Lung microvascular endothelial cell (primary cell): ENCODE measurements at places on chromosomes 12 and 14. TPM values are rescaled to one million over a fixed set of nuclear protein-coding genes. Genes with fewer than 3 reads are reported as not detected.

GRCh38 chr14:70027785-70028428 is 148.7 kb downstream of the SMOC1 start:
- DNase-seq = peak; percentile 73

DNA sequence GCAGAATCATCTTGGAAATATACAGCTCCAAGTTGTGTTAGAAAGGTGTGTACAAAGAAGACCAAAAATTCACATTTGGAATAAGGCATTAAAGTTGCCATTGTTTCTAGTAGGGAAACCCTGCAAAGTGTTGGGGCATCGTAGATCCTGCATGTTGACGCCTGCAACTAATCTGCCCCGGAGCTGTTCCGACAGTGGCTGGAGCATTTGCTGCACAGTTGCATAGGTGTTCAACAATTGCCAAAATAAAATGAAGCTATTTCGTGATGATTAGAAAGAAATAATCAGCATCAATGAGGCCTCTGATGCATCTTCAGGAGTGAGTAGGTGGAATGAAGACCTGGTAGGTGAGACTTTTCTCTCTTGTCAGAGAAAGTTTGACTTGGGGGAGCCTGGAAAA is 47.3 kb downstream of the DAD1 start:
- no peak for DNase-seq

GRCh38 chr14:61568572-61569011 is 126.7 kb upstream of the HIF1A start:
- DNase-seq = no peak

GRCh38 chr12:101799774-101800173 is 31.0 kb downstream of the GNPTAB start:
- DNase-seq = no peak

- DNase-seq = no peak
Observed at GRCh38 chr12:75868501-75868900, 163.1 kb downstream of the PHLDA1 start.

DNA sequence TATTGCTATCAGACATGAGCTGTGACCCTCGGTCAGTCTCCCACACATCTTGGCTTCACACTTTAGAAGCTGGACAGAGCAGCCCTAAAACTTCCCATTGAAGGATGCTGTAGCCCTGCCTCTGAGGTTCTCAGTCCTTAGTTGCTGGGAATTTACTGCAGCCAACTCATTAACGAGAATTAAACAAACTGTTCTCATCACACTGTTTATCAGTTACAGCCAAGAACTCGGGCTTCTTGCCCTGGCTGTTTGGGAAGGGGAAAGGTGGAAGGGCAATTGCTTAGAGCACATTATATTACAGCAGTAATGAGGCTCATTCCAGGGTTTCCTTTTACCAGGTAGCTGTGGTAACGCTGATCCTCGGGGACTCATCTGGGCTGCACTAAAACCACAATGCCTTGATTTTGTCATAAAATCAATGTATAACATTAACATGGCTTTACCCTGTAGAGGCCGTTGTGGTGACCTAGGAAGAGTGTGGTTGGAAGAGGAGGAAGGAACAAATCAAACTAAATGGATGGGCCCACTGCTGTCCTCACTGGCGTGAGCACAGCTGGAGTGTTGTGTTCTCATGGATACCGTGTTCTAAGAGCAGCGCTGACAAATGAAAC is 87.1 kb downstream of the GPR135 start:
- no peak for DNase-seq

DNA sequence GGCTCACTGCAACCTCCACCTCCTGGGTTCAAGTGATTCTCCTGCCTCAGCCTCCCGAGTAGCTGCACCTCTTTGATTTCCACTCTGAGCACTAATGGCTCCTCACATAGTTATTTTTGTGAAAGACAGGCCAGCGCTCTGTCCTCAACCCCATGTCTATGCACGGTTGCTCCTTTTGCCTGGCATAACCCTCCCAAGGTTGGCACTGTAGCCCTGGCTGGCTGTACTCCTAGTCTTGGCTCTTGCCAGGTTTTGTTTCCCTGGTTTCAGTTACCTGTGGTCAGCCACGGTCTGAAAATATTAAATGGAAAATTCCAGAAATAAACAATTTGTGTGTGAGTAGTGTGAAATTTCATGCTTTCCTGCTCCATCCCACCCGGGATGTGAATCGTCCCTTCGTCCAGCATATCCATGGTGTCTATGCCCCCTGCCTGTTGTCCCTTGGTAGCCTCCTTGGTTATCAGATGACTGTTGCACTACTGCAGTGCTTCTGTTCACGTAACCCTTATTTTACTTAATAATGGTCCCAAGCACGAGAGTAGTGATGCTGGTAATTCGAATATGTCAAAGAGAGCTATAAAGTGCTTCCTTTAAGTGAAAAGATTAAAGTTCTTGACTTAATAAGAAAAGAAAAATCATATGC is 12.3 kb upstream of the DCD start:
- DNase-seq = no peak

DNA sequence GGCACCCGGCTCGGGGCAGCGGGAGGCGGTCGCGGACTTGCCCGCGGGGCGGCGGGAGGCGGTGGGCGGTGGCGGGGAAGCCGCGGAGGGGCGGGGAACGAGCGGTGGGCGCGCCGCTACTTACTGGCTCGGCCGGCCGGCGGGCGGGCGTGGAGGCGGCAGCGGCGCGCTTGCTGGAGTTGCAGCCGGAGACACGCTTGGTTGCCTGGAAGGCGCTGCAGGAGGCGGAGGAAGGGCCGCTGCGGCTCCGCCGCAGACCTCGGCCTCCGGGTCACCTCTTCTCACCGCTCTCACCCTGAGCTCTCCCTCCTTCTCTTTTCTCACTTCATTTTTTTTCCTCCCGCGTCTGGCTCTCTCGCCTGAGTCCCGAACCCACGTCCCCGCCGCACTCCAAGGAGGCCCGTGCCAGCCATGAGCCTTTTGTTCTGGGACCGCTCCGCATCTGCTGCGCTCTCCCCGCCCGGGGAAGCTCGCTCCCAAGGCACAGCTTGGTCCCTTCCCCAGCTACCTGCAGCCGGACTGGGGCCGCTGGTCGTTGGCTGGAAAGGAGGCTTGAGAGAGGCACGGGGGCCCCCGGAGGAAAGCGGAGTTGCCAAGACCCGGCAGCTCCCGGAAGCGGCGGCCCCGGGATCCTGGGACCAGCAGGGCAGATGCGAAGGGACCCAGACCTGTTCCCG is 592 bp upstream of the KCNK10 start:
- DNase-seq = no peak

DNA sequence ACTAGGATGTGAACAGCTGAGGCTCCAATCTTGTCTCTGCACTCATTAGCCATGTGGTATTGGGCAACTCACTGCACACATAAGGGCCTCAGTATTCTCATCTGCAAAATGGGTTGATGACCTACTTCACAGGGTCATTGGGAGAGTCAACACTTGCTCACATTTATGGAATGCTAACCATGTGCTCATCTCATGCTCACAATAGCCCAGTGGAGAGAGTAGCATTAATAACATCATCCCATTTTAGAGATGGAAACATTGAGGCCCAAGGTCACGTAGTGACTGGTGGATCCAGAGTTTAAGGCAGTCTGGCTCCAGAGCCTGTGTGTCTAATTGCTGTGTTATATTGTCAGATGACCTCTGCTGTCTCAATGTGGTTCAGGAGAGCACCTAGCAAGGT is 270.2 kb upstream of the SRRM4 start:
- DNase-seq = no peak

- no peak for DNase-seq
Observed at GRCh38 chr12:117067638-117068037, 31.6 kb downstream of the TESC start.

DNA sequence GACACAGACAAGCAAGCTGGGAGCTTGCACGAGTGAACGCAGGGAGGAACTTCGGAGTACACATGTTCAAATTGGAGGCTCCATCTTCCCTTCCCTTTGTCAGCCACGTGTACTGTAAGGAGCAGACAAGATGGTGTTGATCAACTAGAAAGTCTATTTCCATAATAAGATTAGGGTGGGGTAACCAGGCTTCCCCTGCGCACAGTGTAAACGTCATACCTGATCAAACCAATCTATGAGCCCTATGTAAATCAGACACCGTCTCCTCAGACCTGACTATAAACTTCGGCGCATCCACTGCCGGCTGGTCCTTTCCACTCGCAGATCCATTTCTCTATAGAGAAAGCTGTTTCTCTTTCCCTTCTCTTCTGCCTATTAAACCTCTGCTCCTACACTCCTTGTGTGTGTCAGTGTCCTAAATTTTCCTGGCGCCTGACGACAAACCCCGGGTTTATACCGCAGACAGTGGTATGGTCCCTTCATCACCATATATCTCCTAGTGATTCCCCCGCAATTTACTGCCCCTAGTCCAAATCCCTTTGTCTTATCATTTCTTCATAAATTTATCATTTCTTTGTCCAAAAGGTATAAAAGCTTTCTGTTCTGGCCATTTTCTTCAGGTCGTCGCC is 7.5 kb upstream of the ETFBKMT start:
- no peak for DNase-seq

DNA sequence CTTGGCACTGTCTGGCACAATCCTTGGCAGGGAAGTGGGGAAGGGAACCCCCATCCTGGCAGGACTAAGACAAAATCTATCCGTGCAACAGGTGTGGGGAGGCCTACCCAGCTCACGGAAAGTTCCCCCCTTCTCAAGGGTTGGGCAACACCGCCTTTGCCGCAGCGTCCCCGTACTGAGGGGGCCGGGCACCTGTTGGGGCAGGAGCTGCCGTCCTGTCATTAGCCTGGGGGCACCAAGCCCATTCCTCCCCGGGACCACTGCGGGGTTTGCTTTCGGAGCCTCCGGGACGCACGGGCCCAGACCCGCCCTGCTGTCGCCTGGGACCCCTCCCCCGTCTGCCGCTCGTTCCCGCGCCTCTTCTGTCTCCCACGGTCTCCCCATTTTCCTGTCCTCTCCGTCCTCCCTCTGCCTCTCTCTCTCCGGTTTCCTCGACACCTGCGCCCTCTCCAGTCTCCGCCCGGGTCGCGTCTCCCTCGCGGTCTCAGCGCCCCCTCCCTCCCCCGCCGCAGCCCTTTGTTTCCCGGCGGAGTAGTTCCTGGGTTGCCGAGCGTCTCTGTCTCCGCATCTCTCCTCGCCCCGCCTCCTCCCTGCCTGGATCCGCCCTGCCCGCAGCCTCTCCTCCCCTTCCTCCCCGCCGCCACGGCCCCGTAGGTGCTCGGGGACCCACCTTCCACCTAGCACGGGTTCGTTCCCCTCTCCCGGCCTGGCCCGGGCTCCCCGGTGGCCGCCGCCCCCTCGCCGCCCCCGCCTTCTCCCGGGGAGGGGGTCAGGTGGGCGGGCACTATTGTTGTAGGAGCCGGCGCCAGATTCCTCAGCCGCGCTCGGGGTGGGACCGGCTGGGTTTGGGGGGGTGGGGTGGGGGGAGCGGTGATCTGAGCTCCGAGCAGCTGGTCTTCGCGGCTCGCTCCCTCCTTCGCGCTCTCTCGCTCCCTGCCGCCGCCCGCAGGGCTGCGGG is at the start of gene CACNB3:
Gene CACNB3 (plus strand): TSS at position 624 of the 958 bp plus-strand sequence. CDS start 434 bp downstream, outside the sequence.
- peak; percentile 9 for DNase-seq

DNA sequence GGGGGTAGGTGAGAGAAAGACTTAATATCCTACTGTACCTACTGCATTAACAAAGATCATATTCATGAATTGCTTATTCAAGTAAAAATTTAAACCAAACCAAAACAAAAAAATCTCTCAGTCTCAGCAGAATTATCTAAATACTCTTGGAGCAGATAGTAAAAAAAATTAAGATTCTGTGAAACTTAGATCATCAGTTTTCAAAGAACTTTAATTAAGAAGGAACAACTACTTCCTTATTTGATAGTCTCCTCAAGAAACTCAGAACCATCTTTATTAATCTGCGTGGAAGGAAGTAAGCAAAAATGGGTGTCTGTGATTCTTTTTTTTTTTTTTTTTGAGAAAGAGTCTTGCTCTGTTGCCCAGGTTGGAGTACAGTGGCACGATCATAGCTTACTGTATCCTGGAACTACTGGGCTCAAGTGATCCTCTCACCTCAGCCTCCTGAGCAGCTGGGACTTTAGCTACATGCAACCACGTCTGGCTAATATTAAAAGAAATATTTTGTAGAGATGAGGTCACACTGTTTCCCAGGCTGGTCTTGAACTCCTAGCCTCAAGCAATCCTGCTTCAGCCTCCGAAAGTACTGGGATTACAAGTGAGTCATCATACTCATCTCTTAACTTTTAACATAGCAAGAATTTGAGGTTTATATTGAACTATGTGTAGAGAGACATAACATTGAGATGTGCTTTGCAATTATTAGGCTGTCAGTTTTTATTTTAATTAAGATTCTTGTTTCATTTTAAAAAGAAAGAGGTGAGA is 37.4 kb downstream of the GAS2L3 start:
- DNase-seq = no peak

DNA sequence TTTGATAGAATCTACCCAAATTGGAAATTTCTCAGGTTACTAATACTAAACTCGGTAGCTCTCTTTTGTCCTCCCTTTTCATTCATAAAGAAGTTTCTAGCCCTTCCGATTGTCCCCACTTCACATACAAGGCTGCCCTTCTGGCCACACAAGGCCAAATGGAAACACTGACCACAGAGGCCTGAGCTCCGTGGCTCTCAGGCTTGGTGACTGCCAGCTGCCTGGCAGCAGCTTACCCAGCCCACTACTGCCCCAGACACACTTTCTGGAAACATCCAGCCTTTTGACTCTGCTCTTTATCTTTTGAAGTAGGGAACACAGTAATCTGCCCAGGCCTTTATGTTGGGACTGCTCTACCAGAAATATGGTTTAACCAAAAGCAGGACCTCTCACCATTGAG is 167.2 kb downstream of the GCH1 start:
- no peak for DNase-seq

GRCh38 chr12:28500373-28501024 is 310.2 kb downstream of the CCDC91 start:
- no peak for DNase-seq

- DNase-seq = no peak
Observed at GRCh38 chr14:80608563-80608962, 333.0 kb downstream of the CEP128 start.

The CCDC38 gene
- total RNA-seq = not detected in 2 replicates
